ENCODE measurements at places on chromosomes 12 and 14.

DNA sequence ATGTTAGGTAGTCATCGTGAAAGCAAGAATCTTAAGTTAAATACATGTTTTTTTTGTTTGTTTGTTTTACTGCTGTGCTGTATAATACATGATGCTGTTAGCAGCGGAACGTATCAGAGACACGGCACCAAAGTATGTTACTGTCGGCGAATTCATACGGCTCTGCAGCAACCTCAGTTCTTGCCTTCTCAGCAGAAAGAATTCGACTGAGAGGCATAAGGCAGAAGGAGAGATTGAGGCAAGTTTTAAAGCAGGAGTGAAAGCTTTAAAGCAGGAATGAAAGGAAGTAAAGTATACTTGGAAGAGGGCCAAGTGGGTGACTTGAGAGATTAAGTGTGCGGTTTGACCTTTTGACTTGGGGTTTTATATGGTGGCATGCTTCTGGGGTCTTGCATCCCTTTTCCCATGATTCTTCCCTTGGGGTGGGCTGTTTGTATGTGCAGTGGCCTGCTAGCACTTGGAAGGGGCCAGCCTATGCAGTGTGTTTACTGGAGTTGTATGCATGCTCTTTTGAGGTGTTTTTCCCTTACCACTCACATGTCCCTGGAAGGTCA lies 23.7 kb downstream of the LEMD3 start:
- DNase-seq, result peak; percentile 33

DNA sequence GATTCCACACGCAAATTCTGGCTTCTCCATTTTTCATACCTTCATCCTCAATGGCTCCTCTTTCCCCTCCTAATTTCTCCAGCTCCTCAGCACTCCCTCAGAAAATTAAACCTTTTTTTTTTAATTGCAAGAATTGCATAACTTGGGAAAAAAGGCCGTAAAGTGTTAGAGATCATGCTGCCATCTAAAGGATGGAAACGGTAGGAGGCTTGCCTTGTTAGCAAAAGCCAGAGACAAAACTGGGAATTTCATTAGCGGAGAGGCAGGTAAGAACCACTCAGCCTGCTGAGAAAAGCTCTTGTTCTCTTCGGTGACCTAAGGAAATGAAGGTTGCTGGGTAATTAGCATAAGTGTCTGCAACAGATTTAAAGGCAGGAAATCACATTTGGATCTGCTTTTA lies 204.3 kb downstream of the AEBP2 start:
- peak; percentile 80 for DNase-seq

DNA sequence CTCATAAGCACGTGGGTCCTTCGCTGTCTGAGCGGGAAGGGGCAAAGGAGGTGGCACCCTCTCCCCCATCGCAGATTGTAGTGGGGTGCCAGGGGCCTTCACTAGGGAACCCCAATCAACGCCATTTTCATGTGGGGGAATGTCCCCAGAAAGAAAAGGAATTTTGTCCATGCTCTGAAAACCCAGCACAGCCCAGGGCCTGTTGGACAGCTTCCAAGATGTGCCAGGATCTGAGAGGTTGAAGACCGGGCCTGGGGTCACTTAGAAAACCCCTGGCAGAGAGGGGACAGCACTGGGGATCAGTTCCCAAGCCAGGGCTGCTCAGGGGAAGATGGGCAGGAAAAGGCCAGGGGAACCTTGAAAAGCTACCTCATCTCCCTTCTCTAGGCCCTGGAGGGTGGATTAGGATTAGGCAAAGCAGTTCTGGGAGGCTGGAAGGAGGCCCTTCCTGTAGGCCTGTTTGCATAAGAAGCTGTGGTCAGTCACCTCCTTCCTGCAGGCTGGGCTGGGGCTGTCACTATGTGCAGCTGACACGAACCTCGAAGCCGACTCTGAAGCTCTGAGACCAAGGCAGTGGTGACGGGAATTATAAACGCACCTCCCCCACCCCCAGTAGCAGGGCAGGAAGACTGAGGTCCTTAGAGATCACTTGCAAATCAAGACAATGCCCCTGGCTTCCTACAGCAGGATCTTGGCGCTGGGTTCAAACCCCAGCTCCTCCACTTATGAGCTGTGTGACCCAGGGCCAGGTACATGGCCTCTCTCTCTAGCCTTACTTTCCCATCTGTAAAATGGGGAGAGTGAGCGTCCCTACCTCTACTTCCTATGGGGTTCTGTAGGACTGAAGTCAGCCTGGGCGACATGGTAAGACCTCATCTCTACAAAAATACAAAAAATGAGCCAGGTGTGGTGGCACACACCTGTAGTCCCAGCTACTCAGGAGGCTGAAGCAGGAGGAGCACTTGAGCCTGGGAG lies 29.0 kb downstream of the TESC start:
- DNase-seq, result no peak

GRCh38 chr14:54256156-54256555 lies 140.7 kb upstream of the CDKN3 start:
- no peak for DNase-seq

GRCh38 chr14:21405097-21405496 lies 21.3 kb upstream of the SUPT16H start:
- no peak for DNase-seq

- DNase-seq, result no peak
Observed at GRCh38 chr14:24840204-24840893, 206.4 kb upstream of the GZMB start.

- no peak for DNase-seq
Observed at GRCh38 chr12:92810370-92810769, 107.6 kb downstream of the PLEKHG7 start.

GRCh38 chr14:23641915-23642588 lies 5.9 kb downstream of the DHRS2 start:
- DNase-seq, result peak; percentile 50

DNA sequence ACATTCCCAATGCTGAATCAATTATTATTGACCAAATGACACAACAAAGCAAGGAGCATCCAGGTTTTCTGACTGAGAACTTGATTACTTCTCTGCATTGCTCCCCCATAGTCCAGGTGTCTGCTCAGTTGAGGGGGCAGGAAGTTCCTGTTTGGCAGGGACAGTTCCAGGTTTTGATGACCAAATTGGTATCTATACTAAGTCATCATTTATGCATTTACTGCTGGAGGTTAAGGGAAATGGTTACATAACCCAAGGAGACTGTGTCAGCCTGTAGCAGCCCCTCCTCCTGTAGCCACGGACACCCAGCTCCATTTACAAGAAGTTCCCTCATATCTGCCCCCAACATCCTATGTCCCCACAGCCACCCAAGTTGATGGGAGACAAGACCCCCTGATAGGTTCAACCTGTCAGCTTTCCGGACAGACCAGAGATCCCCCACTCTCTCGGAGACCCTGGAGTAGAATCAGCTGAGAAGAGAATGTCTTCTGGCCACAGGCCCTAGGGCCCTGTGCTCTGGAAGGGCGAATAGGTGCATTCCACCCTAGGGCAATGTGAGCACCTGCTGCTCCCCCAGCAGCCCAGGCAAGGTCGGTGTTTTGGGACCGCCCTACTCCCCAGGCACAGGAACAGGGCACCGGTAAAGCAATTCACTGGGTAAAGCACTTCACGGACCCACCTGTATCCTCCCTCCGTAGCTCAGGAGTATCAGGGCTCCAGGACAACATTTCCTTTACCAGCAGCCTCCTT lies 23.6 kb downstream of the IRF2BPL start:
- DNase-seq, result no peak

- no peak for DNase-seq
Observed at GRCh38 chr12:56255671-56256070, 2.5 kb downstream of the ANKRD52 start.

DNA sequence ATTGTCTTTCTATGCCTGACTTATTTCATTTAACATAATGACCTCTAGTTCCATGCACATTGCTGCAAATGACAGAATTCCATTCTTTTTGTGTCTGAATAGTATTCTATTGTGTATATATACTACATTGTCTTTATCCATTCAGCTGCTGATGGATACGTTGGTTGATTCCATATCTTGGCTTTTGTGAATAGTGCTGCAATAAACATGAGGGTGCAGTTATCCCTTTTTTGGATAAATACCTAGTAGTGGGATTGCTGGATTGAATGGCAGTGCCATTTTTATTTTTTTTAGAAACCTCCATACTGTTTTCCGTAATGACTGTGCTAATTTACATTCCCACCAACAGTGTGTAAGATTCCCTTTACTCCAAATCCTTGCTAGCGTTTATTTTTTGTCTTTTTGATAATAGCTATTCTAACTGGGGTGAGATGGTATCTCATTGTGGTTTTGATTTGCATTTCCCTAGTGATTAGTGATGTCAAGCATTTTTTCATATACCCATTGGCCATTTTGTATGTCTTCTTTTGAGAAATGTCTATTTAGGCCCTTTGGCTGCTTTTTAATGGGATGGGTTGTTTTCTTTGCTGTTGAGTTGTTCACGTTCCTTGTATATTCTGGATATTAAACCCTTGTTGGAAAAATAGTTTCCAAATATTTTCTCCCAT lies 2.3 kb downstream of the OAS2 start:
- DNase-seq, result no peak

DNA sequence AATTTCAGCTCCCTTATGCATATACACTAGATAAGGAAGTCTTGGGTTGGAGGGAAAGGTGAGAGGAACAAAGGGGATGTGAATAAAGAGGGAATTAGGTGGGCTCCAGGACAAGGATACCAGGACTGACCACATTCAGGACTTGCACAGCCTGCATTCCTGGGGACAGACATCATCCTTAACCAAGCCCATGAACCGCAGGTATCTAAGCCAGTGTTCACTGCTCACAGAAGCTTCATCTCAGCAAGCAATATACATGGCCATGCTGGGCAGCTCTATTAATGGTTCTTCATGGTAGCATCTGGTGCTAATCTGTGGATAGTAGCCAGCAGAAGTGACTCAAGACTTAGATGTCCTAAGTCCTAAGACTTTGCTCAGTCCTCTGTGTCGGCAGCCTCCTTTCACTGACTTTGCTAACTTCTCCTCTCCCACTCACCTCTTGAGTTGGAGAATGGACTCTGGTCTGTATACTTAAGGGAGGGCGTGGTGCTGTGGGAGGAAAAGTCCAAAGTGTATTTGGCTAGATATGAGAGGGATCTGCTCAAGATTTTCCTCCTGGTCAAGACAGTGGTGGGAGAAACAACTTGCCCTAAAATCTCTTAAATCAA lies 136.1 kb downstream of the ASCL1 start:
- no peak for DNase-seq

DNA sequence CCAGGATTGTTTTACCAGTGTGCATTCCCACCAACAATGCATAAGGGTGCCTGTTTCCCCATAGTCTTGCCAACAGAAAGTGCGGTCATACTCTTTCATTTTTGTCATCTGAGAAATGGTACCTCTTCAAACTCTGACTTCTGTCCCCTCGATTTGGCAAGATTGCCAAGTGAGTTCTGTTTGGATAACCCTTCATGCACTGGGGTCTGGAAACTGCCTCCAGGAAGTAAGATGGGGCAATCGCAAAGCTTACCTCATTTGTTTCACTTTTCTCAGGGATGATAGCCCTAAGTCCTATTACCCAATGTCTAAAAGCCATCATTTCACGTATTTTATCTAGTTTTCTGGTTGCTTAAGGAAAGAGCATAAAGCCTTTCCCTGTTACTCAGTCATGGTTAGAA lies 28.6 kb upstream of the NR1H4 start:
- no peak for DNase-seq

- DNase-seq, result peak; percentile 77
Observed at GRCh38 chr14:68691031-68691791, 101.7 kb downstream of the ZFP36L1 start.

GRCh38 chr12:7103837-7104584 lies 5.0 kb downstream of the C1RL start:
- DNase-seq, result no peak

GRCh38 chr12:53330671-53331070 lies 5.5 kb downstream of the SP7 start:
- no peak for DNase-seq

- no peak for DNase-seq
Observed at GRCh38 chr12:74563927-74564326, 26.3 kb downstream of the ATXN7L3B start.

GRCh38 chr14:76727384-76727783 lies 33.9 kb upstream of the VASH1 start:
- no peak for DNase-seq

DNA sequence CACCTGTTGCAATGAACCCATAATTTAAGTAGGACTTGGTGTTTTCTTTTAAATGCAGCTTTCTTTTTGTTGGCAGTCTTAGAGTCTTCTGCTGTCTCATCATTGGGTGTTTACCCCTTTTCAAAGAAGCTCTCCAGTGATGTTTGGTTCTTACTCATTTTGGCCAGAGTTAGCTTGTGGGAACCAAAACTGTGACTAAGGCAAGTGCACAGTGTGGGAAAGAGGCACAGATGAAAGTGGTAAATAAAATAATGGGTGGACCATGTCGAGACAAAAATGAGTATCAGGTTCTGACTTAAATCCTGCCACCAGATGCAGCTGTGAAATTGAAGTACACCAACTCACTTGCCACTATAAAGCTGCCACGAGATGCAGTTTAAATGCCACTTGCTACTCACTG lies 615.4 kb upstream of the MIS18BP1 start:
- DNase-seq, result no peak

DNA sequence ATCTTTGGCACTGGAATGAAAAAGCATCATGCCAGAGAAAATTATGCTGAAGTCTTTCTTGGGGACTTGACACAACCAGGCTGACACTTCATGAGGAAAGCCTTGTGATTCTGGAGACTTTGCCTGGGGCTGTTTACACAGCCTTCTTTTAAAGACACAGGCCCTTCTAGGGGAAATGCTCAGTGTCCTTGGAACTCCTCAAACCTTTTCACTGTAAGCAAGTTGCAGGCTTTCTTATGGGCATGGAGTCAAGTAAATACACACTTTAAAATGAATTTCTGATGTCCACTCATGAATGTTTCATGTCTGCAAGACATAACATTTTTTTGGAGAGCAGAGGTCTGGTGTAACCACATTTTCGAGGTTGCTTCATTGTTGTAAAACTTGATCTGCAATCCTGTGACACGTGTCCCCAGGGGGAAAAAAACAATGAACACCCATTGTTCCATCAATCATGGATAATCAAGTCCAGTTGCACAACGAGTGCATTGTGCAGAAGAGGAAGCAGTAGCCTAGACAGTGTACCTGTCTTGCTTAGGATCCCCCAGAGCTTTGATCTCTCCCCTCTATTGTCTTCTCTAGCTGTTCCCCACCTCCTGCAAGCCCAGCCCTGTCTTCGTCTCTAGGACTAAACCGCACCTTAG lies 155.1 kb upstream of the PRICKLE1 start:
- DNase-seq, result peak; percentile 68

DNA sequence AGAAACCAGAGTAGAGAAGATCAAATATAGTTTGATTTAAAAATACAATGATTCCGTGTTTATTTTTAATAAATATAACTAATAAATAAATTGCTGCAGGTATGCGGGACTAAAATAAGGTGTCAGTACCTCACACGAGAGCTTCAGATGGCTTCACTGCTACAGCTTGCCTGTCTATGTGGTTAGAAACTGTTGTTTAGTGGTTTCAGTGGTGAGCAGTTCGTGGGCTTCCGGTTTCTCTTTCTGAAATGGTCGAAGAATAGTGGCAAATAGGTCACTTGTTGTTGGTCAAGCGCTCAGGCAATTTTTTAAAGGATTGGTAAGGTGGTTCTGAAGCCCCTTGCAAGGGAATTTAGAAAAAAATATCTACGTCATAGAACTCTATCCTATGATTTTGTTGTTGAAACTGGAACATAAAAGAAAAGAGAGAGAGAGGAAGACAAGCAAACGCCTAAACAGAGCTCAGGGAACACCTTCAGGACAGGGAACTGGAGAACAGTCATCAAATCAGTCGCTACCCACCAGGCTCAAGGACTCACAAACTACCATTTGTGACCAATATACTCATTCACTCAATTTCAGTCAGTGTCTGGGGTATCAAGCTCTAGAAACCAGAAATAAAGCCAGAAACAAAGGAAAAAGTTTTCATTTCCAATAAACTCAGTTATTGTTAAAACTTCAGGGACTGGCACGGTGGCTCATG lies 31.3 kb downstream of the GABARAPL1 start:
- DNase-seq, result no peak

- DNase-seq, result no peak
Observed at GRCh38 chr12:96501133-96501761, 11.9 kb downstream of the CFAP54 start.
